ENCODE measurements at places on chromosomes 12 and 14.

DNA sequence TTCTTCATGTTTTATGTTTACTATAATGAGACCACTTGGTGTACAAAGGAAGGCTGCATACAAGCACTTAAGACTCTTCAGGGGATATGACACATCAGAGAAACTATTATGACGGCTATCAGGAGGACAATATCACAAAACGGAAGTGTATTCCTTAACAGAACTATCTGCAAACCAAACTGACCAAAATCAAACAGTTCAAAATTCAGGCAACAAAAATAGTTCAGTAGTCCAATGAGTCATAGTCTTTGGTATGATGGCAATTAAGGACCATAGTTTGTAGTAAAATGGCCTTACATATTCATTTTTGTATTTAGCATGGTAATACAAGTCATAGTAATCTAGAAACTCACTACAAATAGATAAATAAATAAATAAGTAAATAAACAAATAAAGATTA, 1638.7 kb upstream of the SEL1L start:
- no peak for DNase-seq

GRCh38 chr12:66393890-66394289, 91.6 kb downstream of the HELB start:
- DNase-seq, result no peak

DNA sequence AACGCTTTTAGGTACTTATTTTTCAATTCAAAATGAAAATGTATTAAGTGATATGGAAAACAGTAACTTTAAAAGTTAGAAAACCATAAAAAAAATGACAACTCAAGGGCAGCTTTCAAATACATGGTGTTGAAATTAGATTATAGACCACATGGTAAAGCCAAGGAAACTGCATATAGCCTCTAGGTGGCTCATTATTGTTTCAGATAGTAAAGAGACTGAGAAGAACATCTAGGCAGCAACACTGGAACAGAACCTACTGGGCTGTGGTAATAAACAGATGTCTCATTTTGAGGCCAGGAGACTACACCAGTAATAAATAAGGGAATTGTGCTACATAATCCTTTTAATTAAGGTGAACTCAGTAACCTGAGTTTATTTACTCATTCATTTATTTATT, 13.0 kb downstream of the FBXO33 start:
- no peak for DNase-seq

DNA sequence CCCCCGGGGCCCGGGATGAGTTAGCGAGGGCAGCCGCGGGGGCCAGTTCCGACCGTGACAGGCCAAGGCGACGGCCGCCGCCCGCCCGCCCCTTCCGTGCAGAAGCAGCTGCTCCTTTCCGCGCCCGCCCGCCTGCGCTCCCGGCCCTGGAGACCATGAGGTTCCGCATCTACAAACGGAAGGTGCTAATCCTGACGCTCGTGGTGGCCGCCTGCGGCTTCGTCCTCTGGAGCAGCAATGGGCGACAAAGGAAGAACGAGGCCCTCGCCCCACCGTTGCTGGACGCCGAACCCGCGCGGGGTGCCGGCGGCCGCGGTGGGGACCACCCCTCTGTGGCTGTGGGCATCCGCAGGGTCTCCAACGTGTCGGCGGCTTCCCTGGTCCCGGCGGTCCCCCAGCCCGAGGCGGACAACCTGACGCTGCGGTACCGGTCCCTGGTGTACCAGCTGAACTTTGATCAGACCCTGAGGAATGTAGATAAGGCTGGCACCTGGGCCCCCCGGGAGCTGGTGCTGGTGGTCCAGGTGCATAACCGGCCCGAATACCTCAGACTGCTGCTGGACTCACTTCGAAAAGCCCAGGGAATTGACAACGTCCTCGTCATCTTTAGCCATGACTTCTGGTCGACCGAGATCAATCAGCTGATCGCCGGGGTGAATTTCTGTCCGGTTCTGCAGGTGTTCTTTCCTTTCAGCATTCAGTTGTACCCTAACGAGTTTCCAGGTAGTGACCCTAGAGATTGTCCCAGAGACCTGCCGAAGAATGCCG, 699 bp downstream of the MGAT2 start:
- peak; percentile 57 for DNase-seq

DNA sequence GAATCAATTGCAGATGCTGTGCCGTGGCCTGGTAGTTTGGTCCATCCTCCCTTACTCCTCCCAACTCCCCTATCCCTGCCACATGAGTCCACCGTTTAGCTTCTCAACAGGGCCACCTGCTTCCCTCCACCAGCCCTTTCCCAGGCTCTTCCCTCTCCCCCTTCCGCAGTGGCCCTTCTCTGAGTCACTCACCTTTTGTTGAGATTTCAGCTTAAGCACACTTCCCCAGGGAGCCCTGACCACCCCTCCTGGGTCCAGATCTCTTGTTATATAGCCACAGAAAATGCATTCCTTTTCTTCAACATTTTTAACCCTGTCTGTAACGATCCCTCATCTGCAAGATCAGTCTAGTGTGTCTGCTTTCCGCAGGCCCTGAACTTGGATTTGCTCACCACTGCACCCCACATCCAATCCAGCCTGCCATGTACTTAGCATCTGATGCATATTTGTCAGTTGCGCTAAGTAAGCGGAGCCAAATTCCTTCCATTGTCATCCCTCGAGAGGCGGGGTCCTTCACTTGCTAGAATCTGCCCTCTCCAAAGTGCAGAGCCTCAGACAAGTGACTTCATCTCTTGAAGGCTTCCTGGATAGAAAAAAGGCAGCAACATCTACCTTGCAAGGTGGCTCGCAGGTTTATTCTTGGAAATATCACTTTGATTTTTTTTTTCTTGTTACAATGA, 41.1 kb downstream of the TMEM63C start:
- DNase-seq, result no peak

DNA sequence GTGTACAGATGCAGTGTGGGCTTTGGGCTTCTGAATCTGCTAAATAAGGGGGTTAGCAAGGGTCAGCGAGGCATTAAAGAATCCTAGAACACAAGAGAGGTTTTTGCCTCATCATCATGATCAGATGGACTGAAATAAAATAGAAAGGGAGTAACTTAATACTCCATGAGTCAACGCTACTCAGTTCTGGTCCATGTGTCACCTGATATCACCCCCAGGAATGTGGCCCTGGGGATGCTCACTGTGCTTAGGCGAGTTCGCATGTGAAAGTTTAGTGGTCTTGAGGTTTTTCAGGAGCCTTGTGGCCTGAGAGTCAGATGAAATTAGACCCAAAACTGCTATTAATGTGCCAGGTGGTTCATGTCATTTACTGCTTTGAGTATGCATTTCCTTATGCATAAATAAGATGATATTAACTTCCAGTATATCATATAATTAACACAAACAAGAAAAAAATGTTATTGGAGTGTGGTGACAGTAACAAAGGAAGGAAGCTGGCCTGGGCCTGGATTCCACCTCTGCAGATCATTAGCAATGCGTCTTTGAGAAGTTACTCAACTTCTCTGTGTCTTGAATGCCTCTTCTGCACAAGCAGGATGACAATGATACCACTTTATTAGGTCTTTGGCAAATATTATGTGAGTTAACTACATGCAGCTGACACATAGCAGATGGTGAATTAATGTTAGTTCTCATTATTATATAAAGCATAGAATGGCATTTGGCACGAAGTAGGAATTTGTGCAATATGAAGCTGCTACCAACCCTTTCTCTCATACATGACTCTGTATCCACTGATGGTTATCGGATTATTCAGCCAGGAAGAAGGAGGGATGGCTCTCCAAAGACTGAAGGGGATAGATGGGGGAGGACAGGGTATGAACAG, 1272.6 kb downstream of the AACS start:
- DNase-seq, result no peak

- DNase-seq, result no peak
Measured at GRCh38 chr14:102911541-102911951, 10.9 kb upstream of the AMN start.

- no peak for DNase-seq
Measured at GRCh38 chr12:47734725-47735480, 9.6 kb upstream of the ENDOU start.

- DNase-seq, result no peak
Measured at GRCh38 chr12:6172862-6173261, 27.3 kb upstream of the CD9 start.

- no peak for DNase-seq
Measured at GRCh38 chr14:80784820-80785219, 156.7 kb downstream of the CEP128 start.

DNA sequence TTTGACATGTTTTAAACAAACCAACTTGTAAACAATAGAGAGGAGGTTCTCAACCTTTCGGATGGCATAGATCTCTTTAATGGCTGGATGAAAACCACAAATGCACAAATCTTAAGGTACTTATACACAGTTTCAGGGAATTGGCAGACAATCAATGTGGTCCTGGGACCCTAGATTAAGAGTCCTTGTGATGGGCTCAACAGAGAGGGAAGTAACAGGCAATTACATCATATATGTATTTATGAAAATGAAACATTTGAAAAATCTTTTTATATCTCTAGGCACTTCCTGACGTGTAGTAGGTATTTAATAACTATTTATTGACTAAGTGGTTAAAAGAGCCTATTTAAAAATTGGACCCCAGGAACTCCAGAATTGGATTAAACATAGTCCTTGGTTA, 897 bp downstream of the ACTR10 start:
- no peak for DNase-seq
